ENCODE measurements at places on chromosomes 1 and 21.

DNA sequence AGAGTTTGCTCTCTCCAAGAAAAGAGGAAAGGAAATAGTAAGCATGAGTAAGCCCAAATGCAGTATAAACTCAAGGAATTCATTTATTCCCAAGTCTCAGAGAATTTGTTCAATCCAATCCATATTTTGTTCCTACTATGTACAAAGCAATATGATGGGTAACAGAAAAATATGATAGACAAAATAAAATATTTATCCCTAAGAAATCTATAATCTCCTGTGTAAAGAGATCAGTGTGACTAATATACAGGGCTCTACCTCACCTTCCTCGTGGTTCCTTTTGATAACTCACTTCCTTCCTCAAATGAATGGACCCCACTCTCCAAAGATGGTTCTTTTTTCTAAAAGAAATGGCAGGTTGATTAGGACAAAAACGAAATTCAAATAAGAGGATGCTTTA lies 7.6 kb downstream of the CLSPN start:
- no peak for DNase-seq

DNA sequence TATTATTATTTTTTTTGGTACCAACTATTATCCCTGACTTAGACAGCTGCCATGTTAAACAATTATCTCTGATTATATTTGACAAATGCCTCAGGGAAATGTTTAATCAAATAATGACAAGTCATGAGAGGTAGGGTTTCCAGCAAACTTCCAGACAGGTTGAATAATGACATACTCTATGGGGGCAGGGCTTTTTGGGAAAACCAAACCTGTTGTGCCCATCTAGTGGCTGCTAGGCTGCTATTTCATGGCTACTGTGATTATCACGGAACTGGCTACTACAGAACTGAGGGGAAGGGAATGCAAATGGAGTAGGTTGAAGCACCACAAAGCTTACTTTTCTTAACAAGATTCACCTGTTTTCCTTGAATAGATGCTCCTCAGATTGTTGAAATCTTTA lies 77.6 kb downstream of the DUSP10 start:
- peak; percentile 10 for DNase-seq

- peak; percentile 82 for DNase-seq
Observed at GRCh38 chr1:175599212-175599705, 144.1 kb downstream of the TNR start.

- DNase-seq = no peak
Observed at GRCh38 chr1:89274411-89274857, 1.8 kb upstream of the GBP5 start.

DNA sequence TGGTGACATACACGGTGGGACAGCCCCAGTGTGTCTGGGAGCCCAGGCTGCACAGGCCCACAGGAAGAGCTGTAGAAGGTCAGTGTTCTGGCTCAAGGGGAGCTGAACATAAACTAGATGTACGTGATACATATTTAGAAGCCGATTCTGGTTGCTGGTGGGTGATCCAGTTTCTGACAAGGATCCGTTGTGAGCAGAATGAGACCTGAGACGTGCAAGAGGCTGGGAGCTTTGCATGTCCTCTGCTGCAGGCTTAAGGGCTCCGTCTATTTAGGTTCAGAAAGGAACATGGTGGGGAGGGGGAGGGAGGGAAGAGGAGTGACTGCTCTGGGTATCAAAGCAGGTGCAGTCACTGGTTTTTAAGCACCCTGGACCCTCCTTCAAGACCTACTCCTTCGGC lies 18.6 kb downstream of the LRRC38 start:
- DNase-seq = no peak

Data from H7 (cell line).